ENCODE measurements at places on chromosomes 16 and 17.

DNA sequence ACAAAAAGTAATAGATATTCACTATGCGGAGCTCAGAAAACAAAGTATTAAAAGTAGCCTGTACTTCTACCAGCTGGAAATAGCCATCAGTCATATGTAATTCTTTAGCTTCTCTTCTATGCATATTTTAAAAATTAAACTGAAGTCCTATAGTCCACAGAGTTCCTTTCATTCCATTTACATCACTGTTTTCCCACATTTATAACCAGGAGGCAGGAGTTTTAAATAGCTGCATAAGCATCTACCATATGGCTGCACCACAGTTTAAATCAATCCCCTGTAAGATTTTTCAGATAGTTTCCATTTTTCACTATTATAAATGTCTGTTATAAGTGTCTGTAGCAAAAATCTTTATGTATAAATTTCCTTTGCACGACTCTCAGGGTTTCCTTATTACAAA, 45.1 kb downstream of the ZFHX3 start:
- peak; percentile 88 for ATAC-seq

GRCh38 chr16:30559690-30560089, 1.5 kb upstream of the ZNF764 start:
- ATAC-seq: no peak

DNA sequence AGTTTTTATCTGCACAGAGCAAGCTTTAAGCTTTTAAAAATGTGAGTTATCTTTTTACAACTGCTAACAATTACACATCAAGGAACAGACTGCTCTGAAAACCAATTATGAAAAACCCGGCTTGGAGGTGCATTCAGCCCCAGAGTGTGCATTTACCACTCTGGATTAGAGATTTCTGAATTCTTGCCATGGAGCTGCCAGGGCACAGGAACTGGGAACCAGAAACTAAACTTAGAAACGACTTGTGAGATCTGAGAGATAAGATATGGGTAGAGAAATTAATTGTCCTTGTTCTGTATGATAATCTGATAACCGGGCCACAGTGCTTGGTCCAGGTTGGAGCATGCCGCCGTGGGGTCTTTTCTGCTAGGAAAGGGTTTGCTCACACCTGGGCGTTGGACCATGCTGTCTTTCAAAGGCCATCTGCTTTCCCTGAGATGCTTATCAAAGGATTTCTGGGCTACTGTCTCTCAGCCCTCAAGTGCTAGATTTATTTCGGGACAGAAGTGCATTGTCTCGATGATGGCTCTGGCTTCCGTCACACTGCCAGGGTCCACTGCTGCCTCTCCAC, 210.0 kb downstream of the MAF start:
- ATAC-seq: no peak

- no peak for ATAC-seq
Measured at GRCh38 chr16:31351942-31352325, 3.0 kb upstream of the ITGAX start.

GRCh38 chr16:62954144-62955032, 918.1 kb upstream of the CDH8 start:
- ATAC-seq: no peak

DNA sequence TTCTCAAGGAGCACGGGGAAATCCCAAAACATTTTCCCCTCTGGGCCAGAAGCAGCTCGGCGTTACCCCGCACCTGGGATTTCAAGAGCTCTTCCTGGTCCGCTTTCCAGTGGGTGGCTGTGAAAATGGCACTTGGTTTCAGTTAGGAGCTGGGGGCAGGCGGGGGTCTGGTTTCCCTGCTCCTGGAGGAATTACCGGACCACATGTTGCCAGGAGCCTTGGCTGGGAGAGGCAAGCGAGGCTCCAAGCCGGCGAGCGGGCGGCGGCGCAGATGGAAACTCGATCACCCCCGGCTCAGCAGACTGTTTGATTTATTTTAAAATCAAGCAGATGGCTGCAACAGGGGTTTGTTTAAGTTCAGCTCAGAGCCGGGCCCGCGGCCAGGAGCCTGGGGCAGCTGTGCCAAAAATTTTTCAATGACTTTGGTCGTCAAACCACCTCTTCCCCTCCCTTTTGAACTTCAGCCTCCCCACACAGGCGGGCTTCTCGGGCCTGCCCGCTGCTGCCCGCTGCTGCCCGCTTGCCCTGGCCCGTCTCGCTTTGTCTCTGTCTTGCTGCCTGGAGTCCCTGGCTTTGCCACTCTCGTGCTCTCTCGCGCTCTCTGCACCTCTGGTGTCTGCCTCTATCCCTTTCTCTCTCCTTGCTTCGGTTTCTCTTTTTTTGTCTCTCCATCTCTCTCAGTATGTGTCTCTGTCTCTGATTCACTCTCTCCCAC, 108.0 kb upstream of the CIBAR2 start:
- peak; percentile 94 for ATAC-seq

DNA sequence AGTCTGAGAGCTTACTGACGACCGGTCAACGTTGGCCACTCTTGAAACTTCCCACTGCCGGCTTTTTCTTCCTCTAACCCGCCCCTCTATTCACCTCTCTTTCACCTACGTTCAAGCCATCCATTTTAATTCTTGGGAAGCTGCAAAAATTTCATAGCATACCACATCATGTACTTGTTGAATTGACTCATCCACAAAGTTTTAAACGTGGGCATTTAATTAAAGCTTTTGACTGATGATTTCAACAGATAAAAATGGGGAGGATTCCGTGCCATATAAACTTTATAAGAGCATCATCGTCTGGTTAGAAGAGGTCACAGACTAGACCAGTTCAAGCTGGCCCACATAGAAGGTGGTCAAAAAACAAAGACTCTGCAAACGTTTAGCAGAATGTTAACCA, 22.5 kb downstream of the VPS53 start:
- ATAC-seq: peak; percentile 19
